Erythroblast (primary cell): ENCODE measurements at places on chromosomes 6 and 20.

DNA sequence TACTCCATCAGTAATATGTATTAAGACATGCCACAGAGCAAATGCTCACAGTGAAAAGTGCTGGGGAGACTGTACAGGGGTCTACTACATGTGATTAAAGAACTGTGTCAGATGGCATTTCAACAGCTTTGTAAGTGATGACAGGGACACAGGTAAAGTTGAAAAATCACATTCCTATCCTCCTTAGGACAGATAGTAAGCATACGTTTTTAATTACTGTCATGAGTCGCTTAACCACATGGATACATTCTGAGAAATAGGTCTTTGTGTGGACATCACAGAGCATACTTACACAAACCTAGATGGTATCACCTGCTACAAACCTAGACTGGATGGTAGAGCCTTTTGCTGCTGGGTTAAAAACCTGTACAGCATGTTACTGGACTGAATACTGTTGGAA is 645.8 kb upstream of the AGPAT4 start:
- no peak for DNase-seq

- peak; percentile 20 for DNase-seq
Measured at GRCh38 chr20:10453241-10453640, 18.1 kb downstream of the SLX4IP start.

DNA sequence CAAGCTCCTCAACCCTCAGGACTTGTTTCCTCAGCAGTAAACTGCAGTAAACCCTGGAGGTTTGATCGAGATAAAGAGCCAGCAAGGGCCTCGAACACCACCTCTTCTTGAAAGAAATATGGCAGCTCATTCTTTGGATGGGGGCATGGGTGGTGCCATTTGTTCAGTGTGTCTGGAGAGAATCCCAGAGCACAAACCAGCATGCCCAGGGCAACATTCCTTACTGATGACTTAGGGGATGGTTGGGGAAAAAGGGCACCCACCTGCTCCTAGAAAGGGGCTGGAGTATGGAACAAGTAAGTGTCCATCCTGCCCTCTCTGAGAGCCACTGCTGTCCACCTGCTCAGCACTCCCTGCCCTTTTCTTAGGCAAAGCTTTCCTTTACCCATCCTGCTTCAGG is 31.3 kb upstream of the ZFAND3 start:
- DNase-seq: no peak

DNA sequence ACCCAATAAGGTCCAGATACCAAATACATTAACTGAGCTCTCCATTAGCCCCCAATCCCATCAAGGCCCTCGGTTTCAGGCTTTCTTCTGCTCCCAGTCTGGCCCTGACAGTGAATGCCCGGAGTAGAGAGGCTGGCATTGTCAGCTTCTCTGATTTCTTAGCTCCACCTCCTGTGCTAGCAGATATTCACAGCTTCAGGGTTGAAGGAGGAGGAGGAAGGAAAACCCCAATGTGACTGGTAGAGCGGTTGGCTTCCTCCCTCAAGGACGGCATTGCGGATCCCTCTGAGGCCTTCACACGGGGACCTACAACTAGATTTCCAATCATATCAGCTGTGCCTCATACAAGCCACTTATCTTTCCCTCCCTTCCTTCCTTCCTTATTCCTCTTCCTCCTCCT is 164.1 kb upstream of the SYNDIG1 start:
- no peak for DNase-seq

DNA sequence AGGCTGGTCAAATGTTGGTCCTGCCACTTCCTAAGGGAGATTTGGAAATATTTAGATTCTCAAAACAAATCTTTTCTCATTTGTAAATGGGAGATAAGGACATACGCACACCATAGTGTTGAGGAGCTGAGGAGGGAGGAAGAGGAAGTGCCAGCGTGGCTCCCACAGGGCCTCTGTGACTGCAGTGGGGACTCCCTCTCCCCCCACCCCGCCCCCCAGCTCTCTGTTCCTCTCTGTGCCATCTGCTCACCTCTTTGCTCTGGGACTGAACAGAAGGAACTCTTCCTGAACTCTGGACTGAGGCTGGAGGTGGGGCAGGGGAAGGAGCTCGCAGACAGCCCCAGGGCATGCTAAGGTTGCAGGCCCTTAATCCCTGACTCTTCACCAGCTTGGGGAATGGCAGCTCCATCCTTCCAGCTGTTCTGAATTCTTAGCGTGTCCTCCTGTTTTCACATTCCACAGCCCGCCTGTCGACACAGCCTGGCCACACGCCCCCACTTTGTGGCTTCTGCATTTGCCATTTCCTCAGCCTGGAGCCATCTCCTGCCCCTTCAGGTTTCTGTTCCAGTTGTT is 11.4 kb downstream of the DDX27 start:
- DNase-seq: no peak
